ENCODE measurements at places on chromosomes 4 and X. TPM values are rescaled to one million over a fixed set of nuclear protein-coding genes. Genes with fewer than 3 reads are reported as not detected.

DNA sequence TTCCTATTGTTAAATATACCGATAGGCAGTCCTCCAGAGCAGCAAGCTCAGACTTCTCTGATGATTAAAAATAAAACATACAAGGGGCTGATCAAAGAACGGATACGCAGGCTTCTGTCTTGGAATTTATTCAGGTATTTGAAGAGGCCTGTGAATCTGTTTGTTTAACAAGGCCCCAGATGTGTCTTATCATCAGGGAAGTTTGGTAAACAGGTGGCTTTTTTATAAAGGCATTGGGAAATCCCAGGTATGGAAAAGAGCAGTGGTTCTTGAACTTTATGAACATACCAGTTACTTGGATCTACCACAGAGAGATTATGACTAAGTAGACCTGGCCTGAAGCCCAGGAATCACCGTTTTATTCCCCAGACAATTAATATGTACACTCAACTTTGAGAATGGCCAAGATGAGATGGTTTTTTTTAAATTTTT lies 47.9 kb downstream of the SOWAHB start:
- no peak for DNase-seq

DNA sequence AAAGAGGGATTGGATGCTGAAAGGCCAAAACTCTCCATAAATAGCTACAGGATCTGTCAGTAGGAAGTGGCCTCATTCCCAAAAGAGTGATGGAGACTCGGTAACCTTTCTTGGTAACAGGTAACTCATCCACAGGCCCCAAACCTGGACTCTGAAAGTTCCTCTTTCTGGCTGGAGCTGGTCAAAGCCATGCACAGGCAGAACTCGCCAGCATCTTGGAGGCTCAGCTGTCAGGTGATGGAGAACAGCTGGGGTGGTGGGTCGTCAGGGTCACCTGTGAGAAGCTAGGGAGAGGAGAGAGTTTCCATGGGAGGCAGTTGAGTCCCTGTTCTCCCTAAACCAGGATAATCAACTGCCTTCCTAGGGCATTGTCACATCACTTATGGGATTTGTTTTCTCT lies 354.3 kb upstream of the GATB start:
- DNase-seq = no peak

DNA sequence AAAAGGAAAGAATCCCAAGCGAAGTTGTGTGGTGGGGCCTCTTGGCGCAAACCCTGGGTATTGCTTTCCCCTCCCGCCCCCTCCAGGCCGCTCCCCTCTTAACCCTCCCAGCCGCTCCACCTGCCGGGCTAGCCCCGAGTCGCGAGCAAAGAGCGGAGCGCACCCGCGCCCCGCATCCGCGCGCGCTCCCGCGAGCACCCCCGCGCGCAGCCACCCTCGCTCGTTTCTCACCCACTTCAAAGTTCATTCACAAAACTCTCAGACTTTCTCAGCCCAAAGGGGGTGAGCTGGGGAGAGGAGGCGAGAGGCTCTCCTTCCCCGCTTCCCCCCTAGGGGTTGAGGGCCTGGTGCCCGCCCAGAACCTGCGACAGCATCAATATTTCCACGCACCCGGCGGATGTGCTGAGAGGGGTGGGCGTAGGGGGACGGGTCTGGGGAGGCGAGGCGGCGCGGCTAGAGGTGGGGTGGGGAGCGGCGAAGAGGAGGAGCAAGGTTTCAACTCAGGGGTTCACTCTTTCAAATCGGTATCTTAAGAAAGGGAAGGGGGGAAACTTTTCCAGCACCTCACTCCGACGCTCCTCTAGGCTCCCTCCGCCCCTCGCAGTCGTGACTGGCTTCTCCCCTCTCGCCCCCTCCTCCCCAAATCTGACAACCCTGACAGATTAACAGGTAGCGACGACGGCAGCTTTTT lies 1.8 kb downstream of the MAML3 start:
- DNase-seq = peak; percentile 83

GRCh38 chr4:67344594-67345380 lies 200.5 kb downstream of the CENPC start:
- no peak for DNase-seq

DNA sequence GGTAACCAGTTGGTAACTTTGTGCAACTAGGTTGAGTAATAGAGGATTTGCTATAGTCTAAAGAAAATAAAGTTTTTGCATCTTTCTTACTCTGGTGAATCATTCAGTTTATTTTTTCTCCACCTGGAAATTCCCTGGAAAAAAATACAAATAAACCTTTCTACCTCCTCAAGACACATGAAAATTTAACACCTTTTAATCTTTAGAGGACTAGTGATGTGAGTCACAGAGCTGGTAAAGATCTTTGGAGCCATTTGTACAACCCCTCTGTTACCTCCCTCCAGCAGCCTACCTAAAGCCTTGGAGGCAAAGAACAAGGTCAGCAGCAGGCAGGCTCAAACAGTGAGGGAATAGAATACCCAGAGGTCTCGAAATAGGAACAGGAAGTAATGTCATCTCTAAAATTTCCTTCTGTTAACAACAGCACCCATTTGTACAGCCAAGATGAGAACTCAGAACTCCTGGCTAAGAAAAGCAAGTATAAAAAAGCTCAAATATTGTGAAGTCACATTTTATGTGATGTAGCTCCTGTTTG lies 10.2 kb upstream of the MAOB start:
- no peak for DNase-seq

GRCh38 chrX:153885208-153885787 lies 675 bp downstream of the L1CAM start:
- no peak for DNase-seq

- peak; percentile 74 for DNase-seq
Measured at GRCh38 chr4:153432965-153433753, 33.0 kb upstream of the TMEM131L start.

- no peak for DNase-seq
Measured at GRCh38 chr4:174422893-174423256, 99.4 kb downstream of the HPGD start.

The SSX4B gene
- not detected for total RNA-seq

The VCX2 gene
- total RNA-seq = not detected

DNA sequence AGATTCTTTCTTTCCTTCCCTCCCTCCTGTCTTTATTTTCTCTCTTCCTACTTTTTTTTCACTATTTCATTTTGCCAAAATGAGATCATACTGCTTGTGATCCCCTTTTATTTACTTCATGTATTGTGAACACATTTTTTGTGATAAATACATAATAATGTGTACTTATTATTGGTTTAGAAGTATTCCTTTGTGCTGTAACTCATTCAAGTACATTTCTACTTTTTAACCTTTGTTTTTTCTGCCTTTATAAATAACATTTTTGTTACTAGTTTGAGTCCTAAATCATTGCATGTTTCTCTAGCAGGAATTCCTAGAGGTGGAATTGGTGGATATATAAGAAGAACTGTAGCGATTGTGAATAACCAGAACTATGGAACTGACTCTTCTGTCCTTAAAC lies 214.5 kb upstream of the SFRP2 start:
- no peak for DNase-seq

DNA sequence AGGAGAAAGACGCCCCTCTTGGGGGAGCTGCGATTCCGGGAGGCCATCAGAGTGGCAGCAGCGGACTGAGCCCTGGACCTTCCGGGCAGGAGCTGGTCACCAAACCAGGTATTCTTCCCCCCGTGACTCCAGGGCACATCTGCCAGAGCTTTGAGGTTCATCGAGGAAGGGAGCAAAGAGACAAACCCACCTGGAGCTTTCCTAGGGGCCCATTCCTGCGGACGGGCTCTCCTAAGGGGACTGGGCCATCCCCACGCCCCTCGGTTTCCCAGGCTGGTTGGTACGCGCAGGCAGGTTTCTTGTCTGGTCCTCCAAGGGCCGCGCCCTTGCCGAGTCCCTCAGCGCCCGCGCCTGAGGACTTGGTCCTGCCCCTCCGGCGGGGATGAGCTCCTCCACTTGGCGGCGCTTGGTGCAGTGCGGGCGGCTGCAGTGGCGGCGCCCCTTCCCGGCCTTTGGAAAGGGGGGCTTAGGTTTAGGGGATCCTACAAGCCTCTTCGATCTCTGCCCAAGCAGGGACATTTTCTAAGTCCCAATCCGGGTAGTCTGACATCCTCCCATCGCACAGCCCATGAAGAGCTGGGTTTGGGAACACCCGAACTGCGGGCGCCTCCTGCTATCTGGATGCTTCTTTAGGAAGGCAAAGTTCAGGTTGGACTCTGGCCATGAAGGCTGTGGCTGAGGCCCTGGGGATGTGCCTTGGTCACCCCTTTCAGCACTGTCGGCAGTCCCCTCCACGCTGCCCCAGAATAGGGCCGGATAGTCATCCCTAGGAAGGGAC lies 538 bp downstream of the STBD1 start:
- DNase-seq = peak; percentile 80

The APEX2 gene
- total RNA-seq = 3.2 TPM

DNA sequence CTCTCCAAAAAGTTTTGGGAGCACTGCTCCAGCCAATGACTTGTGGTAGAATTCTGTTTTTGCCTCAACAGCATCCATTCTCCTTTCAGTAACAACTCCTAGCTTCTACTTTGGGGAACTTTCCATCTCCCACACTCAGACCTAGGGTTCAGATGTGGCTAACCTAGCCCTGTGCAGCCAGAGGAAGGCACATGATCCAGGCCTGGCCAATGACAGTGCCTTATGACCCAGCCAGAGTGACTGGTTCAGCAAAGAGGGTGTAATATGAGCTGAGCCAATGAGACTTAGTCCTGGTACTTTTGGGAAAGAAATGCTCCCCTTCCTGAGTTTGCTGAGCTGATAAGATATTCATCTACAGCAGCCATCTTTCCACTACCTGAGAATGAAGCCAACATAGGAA lies 5.4 kb upstream of the USP46 start:
- DNase-seq = no peak

- DNase-seq = no peak
Measured at GRCh38 chr4:159401226-159401712, 298.4 kb downstream of the RAPGEF2 start.

The ASB11 gene
- total RNA-seq = not detected

The TMEM156 gene
- total RNA-seq = not detected

The ENPP6 gene
- total RNA-seq = 0.14 TPM

The MAGEA11 gene
- total RNA-seq = not detected

DNA sequence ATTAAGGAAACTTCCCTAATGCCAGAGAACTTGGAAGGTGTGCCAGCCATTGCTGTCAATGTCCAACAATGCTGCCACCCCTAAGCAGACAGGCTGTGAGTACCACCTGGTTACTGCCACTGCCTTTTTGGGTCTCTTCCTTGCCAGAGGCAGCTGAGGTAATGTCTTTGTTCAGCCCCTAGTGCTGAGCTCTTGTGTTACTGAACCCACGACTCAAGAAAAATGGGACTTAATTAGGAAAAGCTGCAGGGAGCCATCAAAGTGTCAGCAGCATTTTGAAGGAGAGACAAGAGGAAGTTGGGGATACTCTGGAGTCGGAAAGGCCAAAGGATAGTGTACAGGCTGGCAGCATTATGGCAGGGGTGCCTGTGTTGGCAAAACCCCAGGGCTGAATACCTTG lies 283.7 kb downstream of the AFF2 start:
- DNase-seq = no peak

DNA sequence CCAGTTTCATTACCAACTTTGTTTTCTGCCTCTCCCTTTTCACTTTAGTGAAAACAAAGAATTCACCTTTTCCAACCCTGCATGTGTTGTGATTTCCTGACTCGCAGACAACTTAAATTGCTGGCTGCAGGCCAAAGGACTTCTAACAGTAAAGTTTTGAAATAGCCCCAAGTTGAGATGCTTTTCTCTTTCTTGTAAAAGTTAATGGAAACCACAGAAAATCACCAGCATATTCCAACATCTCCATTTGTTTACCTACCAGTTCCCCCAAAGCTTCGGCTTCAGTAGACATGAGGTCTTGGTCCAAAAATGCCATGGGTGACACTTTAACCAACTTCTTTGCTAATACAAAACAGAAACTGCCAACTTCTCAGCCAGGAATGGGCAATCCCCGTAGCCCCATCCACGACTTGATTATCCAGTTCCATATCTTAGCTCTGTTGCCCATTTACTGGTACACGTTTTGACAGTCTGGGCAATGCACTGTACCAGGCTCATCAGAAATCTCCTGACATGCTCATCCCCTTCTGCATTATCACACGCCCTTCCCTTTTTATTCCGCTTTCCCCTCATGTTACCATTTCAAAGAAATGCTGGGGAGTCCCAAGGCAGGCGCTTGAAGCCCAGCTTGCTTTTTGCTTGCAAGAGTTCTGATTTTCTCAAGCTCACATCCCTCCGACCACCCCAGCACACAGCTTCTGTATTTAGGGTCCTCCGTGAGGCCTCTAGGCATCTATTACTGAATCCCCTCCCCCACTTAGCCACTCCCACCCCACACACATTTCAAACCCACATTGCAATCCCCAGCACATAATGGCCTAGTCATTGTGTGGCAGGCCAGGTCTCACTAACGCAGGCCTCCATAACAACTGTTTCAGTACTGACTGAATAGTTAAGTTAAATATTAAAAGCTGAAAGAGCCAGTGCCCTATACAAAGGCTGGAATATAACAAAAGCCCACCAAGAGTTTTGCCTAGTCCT lies 137.9 kb upstream of the S100G start:
- no peak for DNase-seq

- DNase-seq = no peak
Measured at GRCh38 chrX:23525531-23525930, 141.8 kb upstream of the PRDX4 start.

- no peak for DNase-seq
Measured at GRCh38 chr4:110224812-110225211, 26.4 kb upstream of the ELOVL6 start.

DNA sequence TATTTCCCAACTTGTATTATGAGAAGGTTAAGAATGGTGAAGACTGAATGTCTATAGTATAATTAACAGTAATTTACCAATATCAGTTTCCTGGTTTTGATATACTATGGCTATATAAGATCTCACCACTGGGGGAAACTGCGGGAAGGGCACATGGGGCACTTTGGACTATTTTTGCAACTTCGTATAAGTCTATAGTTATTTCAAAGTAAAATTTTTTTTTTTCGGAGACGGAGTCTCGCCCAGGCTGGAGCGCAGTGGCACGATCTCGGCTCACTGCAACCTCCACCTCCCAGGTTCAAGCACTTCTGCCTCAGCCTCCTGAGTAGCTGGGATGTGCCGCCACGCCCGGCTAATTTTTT lies 46.1 kb downstream of the CXorf58 start:
- DNase-seq = no peak

All from transverse colon (tissue), 4 donors.